Upper lobe of left lung (tissue), 6 donors: ENCODE measurements at places on chromosomes 1 and 21.
A peak's percentile ranks its signal among the peaks of the same experiment; 100 is the strongest.

GRCh38 chr1:85577419-85578320 lies 2.9 kb upstream of the CCN1 start:
- peak; percentile 74 for DNase-seq

- no peak for DNase-seq
Observed at GRCh38 chr1:32480003-32480402, 15.1 kb downstream of the ZBTB8B start.

GRCh38 chr1:17596651-17597509 lies 57.4 kb downstream of the ARHGEF10L start:
- DNase-seq = no peak

DNA sequence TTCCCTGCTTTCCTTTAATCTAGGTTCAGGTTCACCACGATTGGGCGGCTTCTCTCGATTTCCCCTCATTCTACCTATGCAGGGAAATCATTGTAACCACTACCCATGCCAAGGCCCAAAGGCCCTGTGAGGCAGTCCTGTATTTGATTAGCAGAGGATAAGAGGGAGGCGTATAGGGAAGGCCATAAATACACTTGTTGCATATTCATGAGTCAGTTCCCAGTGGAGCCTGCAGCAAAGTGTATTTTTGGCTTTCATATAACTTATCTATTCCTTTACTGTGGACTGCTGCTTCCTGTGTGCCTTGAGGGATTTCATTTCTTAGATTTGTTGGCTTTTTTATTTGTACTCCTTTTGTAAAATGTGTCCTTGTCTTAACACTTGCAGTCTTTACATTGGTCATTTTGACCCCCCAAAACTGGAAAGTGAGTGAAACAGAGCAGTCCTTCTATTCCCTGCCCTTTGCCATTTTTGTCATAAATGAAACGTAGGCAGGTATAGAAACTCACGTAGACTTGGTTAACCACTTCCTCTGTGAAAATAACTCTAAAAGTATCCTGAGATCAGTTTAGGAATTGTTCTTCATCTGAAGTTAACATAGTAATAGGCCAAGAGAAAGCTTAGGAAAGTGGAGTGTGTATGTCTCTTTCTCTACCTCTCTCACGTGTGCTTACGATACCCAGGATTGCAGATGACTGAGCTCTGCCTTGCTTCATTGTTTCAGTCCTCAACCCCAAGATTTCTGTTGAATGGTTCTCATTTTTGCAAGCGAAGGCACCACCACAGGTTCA lies 19.6 kb upstream of the KCNQ4 start:
- no peak for DNase-seq

DNA sequence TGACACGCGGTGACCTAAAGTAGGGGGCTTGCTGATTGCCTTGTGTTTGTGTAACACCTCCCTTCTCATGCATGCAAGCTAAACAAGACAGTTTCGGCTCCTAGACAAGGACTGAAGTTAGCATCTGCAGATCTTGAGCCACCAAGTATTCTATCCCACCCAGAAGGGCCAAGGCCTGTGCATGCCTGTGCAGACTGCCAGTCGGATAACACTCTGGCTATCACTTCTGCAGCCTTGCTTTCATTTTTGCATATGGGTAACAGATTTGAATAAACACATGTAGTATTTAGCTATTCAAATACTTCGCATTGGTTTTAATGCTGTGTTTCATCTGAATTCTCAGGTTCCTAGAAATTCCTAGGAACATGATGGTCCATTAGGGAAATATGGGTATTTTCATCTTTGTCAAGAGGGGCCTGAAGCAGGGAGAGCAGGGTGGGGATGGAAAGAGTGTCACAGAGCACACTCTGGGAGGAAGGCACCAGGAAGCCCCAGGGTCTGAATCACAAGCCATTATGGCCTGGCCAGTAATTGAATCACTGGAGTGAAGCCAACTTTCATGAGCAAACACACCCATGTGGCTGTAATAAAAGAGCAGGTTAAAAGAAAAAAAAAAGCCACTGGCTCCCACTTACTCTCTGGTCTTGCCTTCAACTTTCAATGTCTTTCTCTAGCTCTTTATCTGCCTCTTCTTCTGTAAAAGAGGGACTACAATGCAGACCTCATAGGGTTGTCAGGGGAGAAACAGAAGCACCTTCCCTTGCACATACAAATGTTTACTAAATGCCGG lies 28.3 kb downstream of the GADD45A start:
- no peak for DNase-seq

- no peak for DNase-seq
Observed at GRCh38 chr21:43877936-43878575, 13.0 kb downstream of the AGPAT3 start.

DNA sequence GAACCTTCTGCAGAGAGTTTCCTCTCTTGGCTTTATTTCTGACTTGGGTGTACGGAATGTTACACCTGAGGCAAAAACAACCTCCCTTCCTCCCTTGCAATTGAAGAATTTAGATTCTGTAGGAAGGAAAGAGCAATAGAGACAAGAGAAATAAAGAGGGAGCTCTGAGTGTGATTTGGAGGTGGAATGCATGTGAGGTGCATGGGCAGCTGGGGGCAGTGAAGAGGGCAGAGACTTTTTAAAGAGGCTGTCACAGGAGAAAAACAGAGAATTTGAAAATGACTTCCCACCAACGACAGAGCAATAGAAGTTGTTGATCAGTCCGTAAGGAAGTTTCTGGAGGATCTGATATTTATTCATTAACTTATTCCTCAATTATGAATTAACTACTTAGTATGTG lies 172.0 kb upstream of the B3GALT2 start:
- no peak for DNase-seq

- DNase-seq = no peak
Observed at GRCh38 chr1:202565890-202566602, 144.2 kb downstream of the SYT2 start.

- no peak for DNase-seq
Observed at GRCh38 chr1:18452550-18452949, 28.2 kb upstream of the KLHDC7A start.

GRCh38 chr1:217535601-217536377 lies 95.1 kb downstream of the GPATCH2 start:
- no peak for DNase-seq

DNA sequence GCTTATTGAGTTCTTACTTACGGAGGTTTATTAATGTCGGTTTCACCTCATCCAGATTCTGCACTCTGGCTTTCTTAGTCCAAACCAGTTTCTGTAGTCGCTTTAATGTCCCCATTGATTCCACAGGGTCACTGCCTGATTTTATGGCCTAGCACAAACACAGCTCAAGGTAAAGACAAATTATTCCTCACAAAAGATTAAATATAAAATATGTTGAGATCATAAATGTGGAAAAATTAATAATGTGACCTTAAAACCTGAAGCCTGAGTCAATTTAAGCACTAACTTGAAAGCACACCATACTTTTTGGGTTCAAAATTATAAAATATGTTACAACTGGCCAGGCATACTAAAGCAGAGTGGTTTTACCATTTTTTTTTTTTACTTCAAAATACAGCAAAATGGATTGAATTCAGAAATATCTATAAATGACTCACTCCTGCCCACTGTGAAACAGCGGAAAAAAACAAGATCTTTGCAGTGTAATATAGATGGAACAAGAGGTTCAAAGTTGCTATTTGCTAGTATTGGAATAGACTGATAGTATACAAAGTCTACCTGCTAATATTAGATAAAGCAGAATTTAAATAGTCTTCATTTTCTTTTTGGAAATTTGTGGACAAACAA lies 37.6 kb upstream of the SAMSN1 start:
- DNase-seq = no peak

DNA sequence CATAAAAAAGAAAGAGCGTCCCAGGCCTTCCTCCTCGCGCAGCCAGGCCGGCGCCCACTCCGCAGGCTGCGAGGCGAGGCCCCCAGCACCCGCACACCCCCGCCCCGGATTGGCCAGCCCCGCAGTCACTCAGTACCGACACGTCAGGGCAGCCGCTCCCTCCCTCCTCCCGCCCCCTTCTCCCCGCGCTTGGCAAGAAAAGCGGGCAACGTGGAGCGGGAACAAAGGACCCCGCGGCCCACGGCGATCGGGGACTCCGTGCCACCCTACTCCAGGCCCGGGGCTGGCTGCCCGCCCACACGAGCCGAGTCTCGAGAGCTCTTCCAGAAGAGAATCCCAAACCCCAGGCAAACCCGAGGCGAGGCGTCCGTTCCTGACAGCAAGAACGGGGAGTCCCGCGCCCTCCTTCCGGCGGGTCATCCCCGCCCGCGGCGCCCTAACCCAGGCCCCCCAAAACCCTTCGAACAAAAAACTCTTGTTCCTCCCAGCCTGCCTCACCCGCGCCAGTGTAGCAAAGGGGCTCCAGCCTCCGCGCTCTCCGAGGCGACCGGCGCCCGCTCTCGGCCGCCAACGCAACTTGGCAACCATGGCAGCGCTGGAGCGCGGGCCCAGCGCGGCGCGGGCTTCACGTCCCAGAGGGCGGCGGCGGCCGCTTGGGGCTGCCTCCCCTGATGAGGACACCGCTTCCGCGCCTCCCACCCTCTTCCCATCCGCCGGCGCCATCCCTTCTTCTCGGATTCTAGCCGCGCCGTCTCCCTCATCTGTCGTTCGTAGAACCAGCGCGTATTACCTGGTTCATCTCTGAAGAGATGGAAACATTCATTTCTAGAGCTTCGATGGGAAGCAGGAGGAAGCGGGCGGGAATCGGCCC lies 645 bp downstream of the IVNS1ABP start:
- peak; percentile 95 for DNase-seq

GRCh38 chr1:245118066-245118465 lies 36.7 kb upstream of the KIF26B start:
- no peak for DNase-seq

DNA sequence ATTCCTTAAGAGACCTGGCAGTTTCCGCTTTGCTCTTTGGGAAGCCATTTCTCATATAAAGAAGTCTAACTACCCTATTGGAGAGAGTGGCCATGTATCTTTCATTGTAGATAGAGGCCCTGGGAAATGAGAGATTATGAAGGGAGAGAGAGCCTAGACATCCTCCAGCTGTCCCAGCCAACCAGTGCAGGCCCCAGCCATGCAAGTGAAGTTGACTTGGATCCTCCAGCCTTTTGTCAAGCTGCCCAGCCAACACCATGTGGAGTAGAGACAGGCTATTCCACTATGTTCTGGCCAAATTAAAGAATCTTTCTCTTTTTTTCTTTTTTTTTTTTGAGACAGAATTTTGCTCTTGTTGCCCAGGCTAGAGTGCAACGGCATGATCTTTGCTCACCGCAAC lies 7.1 kb upstream of the ANP32E start:
- DNase-seq = no peak

GRCh38 chr1:22143065-22144033 lies at the start of gene WNT4:
TSS of gene WNT4 (minus strand) at chr1:22143097. CDS start at chr1:22142922, 175 bp downstream.
- peak; percentile 91 for DNase-seq

GRCh38 chr1:6652986-6653385 lies 28.3 kb downstream of the THAP3 start:
- no peak for DNase-seq

DNA sequence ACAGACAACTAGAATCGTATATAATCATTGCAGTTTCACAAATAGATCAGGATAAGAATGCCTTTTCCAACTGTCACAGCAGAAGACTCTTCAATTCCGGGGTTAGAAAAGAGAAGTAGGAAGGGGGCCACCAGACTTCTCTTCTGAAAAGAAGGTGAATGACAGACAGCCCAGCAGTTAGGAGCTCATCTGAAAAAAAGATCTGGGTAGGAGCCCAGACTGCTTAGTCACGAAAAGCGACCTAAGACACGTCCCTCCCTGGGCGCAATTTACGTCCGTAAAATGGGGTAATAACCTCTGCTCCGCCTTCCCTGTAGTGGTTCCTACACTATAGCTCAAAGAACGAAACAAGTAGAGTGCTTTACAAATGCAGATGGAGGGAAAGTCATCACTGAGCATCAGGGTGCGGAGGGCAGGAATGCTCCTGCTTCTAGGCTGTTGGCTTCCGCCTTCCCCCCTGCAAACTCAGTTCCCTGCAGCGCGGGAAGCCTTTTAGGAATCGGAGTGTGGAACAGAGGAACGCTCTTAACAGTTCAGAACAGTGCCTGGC lies 582 bp downstream of the ORC1 start:
- no peak for DNase-seq

DNA sequence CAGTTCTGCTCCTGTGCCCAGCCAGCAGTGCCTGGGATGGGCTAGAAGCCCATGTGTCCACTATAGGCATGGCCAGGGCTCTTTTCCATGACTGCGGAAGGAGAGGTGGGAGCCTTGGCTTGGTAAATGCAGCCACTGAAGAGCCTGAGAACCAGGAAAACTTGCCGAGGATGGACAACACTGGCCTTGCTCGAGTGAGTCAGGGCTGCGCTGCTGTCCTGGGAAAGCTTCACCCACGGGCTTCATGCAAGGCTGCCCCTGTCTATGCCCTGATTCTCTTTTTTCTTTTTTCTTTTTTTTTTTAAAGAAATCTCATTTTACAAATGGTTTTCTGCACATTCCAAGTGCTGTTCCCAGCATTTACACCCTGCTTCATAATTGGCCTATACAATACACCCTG lies 156.5 kb downstream of the CAMTA1 start:
- no peak for DNase-seq

DNA sequence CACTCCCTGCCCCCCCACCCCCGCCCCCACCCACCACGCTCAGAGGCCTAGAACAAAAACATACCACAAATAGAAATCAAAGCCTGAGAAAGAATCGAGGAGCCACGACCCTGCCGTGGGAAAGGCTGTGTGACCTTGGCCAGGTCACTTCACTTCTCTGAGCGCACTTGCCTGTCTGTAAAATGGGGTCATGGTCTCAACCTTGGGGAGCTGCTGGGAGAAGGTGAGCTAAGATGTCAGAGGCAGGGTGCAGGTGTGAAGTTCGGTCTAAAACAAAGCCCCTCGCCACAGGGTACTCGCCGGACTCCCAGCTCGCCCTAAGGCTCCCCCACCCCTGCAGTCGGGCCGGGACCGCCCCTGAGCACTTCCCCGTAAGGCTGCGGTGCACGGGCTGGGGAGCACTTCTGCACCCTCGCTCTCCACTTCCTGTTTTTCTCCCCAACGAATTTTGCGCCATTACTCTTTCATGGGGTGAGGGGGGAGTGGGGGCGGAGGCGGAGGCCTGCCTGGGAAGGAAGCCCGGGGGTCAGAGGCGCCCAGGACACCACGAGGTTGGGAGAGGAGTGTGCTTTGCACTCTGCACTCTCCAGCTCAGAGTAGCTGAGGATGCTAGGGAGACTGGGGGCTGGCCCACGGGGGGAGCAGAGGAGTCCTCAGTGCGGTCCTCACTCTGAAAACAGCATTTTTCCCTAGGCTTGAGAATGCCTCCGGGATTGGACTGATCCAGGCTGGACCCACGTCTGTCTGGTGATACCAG lies 21.9 kb upstream of the PIK3CD start:
- DNase-seq = peak; percentile 87

DNA sequence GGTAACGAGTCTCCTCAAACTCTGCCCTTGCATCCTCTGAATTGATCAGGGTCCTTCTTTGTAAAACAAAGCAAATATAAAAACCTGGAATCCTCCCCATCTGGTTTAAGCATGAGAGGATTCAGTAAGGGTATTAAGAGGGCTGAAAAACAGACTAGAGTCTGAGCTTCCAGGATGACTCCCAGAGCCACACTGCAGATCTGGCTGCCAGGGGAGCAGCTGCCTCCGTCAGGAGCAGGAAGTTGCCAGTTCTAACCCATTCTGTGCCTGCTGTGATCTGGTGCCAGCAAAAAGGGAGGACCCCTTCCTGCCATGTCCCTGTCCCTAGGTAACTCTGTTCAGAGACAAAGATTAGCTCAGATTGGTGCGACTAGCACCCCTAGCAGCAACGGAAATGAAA lies 27.5 kb downstream of the SERTAD4 start:
- no peak for DNase-seq
